ENCODE measurements at places on chromosomes 7 and 10.

GRCh38 chr10:129728246-129728820, 235.7 kb downstream of the EBF3 start:
- DNase-seq, result no peak

- DNase-seq, result no peak
These were observed 7.1 kb downstream of the CPA5 start for GRCh38 chr7:130351791-130352090.

DNA sequence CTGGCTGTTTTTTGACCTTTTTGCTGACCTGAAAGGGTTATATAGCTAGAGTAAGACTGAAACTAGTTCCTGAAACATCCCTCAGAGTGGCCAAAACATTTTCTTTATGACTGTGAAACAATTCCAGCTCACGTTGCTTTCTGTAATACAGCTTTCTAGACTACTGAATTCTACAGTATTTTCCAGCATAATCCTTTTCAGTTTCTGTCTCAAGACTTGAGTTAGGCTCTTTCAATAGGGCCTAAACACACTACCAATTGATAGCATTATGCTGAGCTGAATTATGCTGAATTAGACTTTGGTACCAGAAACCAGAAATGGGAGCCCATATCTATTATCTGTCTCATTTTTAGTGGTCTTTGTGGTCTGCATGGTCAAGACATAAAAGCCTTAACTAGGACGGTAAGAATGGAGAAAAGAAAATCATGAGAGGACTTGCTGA, 72.6 kb downstream of the EPDR1 start:
- DNase-seq, result no peak

DNA sequence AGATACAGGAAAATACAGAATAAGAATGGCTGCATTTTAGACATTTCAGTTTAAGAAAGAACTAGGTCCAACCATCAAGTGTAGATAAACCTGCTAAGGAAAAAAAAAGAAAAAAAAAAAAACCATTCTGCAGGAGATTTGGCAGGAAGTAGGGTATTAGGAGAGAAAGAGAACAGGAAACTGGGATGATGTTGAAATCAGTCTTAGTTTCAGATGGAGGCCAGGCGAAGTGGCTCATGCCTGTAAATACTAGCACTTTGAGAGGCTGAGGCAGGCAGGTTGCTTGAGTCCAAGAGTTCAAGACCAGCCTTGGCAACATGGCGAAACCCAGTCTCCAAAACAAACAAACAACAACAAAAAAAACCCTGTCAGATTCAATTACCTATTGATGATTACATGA, 120.2 kb downstream of the RAB11FIP2 start:
- DNase-seq, result no peak

DNA sequence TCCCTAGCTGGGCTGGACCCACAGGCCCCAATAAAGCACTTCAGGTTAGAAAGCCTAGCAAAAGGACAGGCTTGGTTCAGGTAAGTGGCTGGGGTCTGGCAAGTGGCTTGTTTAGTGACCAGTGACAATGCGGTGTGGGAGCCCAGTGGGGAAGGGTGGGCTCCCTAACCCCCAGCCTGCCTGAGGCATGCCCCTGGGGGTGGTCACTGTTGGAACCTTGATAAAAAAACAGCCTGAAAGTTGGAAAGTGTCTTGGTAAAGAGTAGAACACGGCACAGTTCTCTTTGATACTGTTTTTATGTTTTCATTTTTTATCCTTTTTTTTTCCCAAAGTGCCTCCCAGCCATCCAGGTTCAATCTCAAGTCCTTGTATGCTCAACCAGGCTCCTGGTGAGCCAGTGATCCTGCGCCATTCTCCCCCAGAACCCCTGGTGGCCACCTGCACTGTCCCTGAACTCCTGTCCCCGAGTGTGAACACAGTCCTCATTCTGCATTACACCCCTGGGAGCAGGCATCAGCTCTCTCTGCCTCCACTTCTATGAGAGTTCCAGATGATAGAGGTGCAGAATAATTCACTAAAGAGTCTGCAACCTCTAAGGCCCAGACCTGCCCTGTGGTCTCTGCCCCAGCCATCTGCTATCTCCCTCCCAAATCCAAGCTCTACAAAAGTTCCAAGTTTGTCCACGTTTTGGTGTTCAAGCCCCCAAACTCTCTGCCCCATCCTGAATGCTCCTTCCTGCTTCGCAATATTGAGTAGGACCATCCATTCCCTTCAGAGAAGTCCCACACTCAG, 15.0 kb upstream of the CXCL12 start:
- no peak for DNase-seq

- no peak for DNase-seq
These were observed 17.6 kb downstream of the CYTH3 start for GRCh38 chr7:6254866-6255265.

GRCh38 chr10:29471544-29471859, 163.3 kb downstream of the SVIL start:
- DNase-seq, result peak; percentile 58

DNA sequence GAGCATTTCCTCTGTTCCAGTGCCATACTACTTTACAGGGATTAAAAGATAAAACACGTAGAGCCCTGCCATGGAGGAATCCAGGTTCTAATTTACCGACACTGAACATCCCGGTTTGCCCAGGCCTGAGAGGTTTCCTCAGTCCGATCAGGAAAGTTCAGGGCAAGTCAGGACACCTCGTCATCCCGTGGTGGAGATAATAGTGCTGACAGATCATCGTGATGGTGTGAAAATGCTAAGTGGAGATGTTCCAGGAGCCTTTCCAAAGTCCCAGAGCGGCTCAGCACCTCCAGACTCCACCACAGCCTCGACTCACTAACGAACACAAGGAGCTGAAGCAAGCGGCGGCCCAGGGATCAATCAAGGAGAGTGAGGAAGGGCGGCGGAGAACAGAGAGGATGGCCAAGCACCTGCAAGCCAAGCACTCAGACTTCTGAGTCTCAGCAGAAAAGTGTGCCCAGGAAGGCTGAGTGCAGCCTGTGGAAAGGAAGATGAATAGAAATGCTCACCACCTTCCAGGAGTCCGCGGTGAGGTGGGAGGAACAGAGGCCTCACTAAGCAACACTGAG, 103.7 kb upstream of the VWC2 start:
- DNase-seq, result no peak

GRCh38 chr7:104972500-104972899, 41.5 kb upstream of the KMT2E start:
- DNase-seq, result peak; percentile 80

DNA sequence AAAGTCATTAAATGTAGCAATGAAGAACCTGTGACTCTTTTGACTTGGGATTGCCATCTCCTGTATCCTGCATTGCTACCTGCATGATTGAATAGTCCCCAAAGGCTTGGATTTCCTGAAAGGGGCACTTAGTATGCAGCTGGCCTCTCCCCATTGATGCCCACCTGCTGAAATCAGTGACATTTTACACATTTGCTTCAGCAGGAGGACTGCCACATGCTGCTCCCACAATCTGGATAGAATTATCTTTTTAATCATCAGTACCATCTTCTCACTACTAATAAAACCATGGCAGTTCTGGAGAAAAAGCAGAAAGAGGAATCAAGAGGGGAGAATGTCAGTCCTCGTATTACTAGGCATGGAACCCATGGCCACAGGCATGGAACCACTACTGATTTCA, 67.8 kb downstream of the SLC13A1 start:
- no peak for DNase-seq

GRCh38 chr7:140673774-140674155, 1.0 kb downstream of the ADCK2 start:
- no peak for DNase-seq

- no peak for DNase-seq
These were observed 251.0 kb downstream of the TFEC start for GRCh38 chr7:115779561-115779960.

- DNase-seq, result peak; percentile 95
These were observed 2.8 kb downstream of the FAM180A start for GRCh38 chr7:135745703-135746312.

DNA sequence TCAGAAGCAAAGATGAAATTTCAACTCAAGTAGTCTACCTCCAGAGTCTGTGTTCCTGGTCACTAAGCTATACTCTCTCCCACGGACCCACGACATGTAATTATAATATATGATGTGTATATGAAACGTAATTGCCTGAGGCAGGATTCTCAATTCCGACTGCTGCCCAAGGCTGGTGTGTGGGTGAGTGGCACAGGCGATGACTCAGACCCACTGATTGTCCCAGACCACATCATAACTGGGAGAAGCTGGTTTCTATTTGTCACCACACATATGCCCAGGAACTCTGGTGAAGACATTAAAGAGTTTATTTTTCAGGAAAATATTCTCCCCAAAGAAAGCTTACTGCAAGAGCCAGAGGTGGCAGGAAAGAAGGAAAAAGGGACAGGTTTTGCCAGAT, 219.3 kb downstream of the JAZF1 start:
- no peak for DNase-seq

- DNase-seq, result no peak
These were observed 57.8 kb downstream of the INPP5F start for GRCh38 chr10:119783665-119784027.
